ENCODE measurements at places on chromosomes 12 and 14.

DNA sequence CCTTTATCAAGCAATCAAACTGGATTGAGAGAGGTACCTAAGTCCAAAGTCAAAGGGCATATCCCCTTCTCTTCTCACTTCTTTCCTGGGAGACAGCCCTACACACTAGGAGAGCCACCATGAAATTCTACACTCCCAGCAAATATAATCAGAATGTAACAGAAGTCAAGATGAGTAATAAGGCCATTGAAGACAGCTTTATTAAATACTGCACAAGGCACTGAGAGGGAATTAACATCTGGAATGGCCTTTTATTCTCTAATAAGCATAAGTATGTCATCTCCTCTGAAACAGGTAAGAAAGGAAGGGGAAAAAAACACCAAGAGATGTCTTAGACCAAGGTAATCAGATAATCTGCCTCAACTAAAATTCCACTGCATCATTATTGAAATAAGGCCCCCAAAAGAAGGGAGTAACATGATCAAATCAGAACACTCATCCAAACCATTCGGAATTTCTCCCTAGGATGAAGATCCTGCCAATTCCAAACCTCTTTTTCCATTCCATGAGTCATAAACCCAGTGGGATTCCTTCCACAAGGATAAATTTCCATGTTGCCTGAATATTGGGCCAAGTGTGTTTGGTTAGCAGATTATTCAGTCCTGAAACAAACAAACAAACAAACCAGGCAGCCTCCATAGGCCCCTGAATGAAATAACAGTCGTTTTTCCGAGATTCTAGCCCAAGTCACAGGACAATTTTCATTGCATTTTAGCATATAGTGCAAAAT, 19.9 kb downstream of the SLC35F4 start:
- DNase-seq: no peak

DNA sequence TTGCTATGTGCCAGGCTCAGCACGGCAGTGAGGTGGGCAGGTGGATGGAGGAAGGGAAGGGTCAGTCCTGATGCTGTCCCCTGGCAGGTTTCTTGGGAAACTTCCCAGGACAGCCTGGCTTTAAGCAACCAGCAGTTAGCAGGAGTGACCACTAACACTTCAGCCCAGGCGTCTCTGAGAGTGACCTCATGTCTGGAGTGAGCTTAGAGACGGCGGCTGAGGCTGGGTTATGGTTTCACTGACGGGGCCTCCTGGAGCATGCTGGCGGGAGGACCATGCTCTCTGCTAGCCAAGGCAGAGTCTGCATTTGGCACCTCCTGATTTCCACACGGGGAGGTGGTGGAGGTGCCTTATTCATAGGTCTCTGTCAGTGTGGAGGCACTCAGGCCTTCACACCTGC, 2.5 kb downstream of the HHIPL1 start:
- DNase-seq: no peak

DNA sequence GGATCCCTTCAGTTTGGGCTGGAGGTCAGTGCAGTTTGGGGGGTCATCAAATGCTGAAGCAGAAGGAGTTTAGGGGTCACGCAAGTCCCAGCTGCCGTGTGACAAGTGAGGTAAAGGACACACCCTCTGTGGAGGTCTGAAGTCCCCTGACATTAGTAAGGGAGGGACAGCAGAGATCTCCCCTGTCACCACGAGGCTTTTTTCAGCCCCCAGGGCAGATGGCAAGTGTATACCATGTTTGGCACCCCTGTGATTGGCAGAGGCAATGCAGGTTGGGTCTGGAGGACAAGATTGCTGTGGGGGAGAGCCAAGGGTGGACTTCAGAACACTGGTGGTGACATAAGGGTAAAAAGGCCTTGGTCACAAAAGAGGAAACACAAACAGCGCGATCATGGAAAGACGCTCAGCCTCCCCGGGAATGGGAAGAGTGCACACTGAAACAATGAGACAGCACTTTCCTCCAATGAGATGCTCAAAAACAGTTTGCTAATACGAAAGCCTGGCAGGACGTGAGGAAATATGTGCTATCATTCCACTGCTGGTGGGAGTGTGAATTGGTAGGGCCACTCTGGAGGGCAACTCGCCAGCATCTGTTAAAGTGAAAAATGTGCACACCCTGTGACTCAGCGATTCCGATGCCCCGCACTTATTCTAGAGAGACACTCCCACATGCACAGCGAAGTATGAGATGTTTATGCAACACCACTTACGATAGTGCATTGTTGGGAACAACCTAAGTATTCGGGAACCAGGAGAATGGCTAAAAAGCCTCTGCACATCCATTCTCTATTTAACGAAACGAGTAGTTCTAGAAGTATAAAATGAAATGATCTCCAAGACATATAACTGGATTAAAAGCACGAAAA, 14.4 kb upstream of the CD27 start:
- peak; percentile 63 for DNase-seq

DNA sequence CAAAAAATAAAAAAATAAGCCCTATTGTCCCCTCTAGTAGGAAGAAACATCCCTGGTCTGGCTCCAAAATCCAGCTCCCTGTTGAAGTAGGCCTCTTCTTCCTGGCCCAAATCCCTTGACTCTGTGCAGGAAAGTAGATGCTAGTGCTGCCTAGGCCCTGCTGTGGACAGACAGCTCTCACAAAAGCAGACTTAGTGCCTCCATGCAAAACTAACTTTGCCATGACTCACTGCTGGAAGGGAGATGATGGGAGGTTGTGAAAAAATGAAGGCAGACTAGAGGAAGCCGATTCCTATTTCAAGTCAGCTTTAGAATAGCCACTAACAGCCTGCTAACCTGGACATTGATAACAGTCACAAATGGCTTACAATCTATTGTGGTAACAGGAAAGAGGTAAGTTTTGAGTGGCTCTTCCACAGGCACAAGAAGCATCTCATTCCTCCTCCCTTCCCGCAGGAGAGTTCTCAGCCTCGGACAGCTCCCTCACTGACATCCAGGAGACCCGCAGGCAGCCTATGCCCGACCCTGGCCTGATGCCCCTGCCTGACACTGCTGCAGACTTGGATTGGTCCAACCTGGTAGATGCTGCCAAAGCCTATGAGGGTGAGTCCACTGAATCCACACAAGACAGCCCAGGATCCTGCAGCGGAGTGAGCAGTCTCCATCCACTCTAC, 198.9 kb upstream of the RGS6 start:
- DNase-seq: no peak

DNA sequence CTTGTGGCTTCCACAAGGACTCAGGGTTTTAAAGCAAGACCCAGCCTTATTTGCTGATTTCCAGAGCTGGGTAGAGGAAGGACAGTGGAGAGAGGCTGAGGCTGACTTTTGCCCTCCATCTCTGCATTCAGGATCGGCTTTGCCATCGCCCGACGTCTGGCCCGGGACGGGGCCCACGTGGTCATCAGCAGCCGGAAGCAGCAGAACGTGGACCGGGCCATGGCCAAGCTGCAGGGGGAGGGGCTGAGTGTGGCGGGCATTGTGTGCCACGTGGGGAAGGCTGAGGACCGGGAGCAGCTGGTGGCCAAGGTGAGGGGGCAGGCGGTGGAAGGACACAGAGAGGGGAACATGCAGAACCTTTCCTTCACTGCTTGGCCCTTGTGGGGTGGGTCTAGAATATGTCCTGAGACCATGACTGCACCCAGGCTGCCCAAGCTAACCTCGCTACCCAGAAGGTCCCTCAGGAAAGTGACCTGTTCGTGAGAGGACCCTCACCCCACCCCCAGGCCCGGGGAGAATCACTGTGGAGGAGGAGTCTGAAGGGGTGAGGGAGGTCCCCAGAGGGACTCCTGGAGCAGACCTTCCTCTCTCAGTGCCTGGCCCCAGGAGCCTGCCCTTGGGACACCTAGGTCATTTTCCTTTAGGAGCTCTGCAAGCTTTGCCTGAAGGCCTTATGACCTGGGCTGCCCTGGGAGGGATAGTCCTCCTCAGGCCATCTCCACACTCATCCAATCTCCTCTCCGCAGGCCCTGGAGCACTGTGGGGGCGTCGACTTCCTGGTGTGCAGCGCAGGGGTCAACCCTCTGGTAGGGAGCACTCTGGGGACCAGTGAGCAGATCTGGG, 3.1 kb downstream of the DHRS2 start:
- DNase-seq: no peak

GRCh38 chr12:60981473-60981872, 1278.7 kb upstream of the USP15 start:
- DNase-seq: no peak

- no peak for DNase-seq
Observed at GRCh38 chr12:3135522-3136461, 58.6 kb downstream of the TSPAN9 start.

DNA sequence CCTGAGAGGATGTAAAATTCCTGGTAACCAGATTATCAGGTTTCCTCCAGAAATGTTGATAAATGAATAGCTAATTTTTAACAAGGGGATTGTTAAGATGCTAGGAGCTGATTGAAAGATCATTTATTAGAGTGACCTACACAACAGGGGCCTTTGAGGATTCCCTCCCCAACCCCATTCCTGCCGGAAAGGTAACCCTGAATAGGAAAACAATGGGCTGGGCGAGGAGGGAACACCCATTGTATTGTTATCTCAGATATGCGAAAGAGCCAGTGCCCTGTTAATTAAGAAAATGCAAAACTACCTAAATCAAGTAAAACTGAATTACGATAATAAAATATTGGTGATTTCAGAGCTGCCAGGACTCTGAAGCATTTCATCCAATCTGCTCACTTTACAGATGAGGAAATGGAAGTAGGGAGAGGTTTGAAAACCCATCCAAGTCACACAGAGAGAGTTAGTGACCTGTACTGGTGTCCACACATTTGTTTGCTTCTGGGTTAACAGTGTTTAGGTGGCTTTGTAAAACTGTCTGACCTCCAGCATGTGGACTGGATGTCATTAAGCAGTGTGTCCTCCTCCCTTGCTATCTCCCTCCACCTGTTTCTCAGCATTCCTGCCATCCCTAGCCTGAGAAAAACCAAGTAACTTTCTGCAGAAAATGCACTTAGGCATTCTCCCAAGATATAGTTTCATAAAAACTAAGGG, 214.8 kb downstream of the TTC6 start:
- no peak for DNase-seq
